ENCODE measurements at places on chromosomes 3 and 15.
A peak's percentile ranks its signal among the peaks of the same experiment; 100 is the strongest.

- peak; percentile 67 for DNase-seq
Measured at GRCh38 chr15:31128919-31129768, 27.6 kb upstream of the TRPM1 start.

DNA sequence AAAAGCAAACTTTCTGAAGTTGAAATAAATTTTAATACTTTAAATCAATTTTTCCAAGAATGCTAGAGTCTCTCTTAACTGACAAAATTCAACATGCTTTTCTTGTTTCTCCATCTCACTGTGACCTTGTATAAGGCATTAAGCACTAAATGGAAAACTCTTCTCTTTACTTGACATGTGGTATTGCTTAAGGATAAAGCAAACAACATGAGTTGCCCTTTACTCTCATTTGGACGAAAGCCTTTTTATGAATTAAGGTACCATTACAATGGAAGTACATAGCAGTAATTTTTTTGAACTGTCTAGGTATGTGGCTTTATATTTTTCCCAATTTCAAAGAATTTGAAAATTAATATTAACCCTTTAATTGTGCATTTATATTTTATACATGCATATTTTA, 1.4 kb downstream of the STRIT1 start:
- DNase-seq = no peak

DNA sequence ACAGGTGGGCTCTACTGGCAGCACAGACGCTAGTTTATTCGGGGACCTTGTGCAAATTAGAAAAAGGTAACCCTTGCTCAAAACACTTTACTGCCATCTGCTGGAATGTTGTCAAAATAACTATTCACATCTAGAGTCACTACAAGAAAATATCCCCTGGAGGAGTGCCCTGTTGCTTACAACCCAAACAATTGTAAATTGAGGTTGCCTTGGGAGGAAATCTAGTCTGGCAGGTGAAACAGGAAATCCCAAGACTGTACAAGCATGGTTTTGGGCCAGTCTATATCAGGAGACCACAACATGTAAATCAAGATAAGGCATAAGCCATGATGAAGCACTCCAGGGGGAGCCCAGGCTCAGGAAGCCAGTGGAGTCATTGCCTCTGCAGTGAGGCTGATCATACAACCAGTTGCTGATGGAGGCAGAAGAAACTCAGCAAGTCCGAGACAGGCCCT, 136.8 kb upstream of the ACP3 start:
- peak; percentile 75 for DNase-seq

DNA sequence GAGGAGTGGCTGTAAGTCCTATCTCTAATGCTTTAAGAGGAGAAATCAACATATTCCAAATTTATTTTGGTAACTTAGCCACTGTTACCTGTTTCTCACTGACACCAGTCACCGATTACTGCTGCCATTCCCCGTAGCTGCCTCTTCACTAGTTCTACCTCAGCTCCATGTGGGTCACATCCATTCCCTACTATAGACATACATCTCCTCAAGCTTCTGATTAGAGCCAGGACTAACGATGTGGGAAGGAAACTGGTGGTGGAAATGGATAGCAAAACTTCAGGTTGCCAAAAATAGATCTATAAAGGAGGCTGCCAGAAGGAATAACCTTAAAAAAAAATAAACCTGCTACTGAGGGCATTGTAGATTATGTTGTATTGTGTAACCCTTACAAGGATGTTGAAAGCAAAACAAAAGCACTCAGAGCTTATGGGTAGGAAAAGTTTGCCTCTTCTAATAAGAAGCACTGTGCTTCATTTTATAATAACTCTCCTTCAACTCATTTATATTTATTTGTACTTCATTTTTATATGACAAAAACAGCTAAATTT, 56.0 kb downstream of the KAT2B start:
- DNase-seq = no peak

All from MM.1S (cell line).